Stimulated activated CD8-positive, alpha-beta memory T cell treated with anti-CD3 and anti-CD28 coated beads, Interleukin-4, amount 100 ng/mL, for 1 hour (primary cell): ENCODE measurements at places on chromosomes 2 and 18.

- no peak for DNase-seq
Measured at GRCh38 chr2:222134654-222135053, 164.1 kb downstream of the PAX3 start.

GRCh38 chr2:136334967-136335366 lies 217.0 kb upstream of the CXCR4 start:
- DNase-seq, result no peak

- DNase-seq, result no peak
Measured at GRCh38 chr2:55111230-55111569, 60.9 kb upstream of the RTN4 start.

GRCh38 chr18:2906704-2907549 lies 60.1 kb downstream of the EMILIN2 start:
- no peak for DNase-seq

DNA sequence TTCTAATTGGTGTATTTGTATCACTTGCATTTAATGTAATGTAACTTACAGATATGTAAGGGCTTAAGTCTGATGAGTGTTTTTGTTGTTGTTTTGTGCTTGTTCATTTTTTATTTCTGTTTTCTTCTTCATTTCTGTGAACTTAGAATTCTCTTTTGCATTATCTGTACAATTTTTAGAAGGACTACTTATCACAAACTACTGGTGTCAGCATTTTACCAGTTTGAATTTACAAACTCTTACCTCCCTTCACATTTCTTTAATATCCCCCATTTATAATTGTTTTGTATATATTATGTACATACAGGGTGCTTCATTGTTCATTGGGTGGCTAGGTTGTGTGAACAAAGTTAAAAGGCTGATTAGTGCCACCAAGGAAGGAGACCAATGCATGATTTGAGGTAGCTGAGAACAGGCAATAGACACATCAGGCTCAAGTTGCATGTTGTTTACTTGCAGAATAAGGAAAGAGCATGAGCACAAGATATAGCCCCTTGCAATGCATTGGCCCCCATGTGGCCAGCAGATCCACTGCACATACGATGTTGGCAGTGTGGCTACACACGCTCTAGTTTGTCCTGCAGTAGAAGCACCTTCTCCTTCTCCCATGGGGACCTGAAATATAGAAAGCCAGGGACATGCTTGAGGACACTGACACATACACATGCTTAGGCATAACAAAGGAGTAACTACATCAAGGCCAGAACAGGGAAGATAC lies 198.2 kb downstream of the CD8B2 start:
- DNase-seq, result no peak

DNA sequence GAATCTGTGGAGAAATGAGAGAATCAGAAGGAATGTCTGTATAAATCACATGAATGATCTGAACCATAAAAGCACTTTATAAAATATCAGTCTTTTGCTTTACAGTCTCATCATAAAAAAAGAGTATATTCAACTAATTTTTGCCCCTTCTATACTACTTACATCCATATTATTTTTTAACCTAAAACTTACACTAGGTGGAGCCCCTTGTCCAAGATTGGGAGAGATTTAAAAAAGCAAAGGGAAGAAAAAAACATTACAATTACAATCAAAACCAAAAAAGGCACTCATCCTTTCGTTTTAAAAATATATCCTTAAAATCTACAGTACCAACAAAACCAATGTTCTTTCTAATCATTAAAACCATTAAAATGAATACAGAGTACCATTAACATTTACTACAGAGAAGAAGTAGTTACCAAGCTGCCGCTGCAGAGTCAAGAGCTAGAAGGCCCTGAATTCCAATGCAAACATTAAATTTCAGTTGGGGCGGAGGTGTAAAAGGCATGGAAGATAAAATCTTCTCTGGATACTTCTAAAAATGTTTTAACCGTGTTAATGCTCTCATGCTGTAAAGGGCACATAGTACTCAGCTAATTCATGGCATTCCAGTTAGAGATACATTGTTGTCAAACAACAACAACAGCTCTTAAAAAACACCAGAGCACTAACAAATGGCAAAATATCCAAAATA lies 56.7 kb upstream of the EPB41L3 start:
- DNase-seq, result no peak

DNA sequence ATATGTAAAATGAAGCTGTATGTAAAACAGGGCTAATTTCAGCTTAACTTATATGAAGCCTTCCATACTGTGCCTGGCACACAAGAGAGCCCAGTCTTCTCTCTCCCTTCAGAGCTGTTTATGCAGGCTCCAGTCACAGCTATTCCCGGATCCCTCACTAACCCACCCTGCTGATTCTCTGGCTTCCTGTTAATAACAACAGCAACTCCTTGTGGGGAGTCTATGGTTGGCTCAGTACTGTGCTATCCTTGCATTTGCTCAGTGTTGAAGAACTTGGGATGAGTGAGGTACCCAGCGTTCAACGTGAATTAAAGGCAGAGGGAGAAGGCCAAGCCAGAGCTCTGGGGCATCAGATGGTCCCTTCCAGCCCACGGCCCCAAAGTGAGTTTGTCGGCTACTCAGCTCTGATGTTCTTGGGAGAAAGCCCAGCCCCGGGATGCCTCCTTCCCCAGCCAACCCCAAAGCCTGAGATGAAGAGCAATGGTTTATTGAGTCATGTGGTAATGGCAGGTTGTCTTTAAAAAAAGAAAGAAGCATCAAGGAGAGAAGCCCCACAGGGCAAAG lies 43.2 kb downstream of the PSD4 start:
- DNase-seq, result no peak

DNA sequence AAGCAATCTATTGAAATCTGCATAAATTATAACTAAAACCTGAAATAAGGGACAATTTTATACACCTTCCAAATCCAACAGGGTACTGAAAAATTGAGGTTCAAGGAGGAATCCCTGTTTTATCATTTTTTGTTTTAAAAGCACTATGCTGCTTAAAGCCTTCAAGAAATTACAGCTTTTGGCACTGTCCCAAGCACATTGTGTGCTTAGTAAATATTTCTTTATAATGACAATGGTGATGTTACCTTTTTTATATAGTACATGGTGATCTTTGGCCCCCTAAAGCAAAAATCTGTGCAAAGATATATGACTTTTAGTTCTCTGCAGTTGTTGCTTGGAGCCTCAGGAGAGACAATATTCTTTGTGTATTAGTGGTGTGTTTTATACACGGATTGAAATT lies 71.6 kb upstream of the EFEMP1 start:
- no peak for DNase-seq

- no peak for DNase-seq
Measured at GRCh38 chr2:232549655-232550353, 553 bp downstream of the TIGD1 start.

GRCh38 chr2:152483276-152484063 lies 148.5 kb downstream of the FMNL2 start:
- no peak for DNase-seq

DNA sequence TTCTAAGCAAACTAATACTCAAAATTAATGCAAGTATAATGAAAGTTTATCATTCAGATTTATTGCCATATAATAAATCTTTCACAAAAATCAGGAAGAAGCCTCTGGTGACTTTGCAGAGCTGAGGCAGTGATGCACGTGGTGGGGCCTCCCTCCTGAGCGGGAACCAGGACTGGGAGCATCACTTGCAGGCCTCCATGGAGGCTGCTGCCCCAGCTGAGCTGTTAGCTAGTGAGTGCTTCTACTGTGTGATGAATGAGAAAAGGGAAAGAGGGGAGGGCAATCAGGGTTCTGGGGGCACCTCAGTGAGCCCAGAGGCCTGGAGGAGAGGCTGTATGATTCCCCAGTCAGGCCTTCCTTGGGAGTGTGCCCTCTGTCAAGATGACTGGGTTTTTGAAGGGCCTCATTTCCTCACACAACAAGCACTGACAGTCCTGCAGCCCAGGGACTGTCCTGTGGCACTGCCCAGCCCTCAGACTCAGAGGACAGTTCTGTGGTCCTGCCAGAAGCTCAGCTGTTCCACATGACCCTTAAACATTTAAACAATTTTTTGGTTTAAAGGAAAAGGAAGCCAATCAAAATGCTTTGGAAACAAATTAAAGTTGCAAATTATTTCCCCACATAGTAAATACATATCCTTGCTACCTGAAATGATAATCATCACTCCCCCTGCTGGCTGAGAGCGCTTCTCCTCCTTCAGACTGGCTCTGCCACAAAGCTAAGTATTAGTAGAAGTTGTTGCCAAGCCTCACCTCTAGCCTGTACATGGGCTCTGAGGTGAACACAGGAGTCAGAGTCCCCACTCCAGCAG lies 90.9 kb upstream of the SMAD7 start:
- DNase-seq, result no peak

GRCh38 chr2:169107645-169108044 lies 38.3 kb downstream of the DHRS9 start:
- no peak for DNase-seq

DNA sequence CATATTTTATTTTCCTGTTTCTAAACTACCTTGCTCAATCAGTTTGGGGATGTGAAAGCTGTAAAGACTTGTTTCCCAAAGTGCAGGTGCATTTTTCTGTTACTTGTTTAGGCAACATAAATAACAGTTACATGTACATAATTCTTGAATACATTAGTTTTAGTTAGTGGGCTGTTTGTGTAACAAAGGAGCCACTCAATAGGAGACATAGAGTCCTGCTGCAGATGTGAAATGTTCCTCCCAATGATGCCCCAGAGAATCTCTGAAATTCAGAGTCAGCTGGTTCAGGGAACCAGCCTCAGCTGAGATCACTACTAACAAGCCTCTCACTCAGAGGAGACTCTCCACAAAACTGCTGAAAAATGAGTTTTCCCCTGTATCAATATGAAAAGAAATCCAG lies 91.5 kb upstream of the TWSG1 start:
- no peak for DNase-seq

DNA sequence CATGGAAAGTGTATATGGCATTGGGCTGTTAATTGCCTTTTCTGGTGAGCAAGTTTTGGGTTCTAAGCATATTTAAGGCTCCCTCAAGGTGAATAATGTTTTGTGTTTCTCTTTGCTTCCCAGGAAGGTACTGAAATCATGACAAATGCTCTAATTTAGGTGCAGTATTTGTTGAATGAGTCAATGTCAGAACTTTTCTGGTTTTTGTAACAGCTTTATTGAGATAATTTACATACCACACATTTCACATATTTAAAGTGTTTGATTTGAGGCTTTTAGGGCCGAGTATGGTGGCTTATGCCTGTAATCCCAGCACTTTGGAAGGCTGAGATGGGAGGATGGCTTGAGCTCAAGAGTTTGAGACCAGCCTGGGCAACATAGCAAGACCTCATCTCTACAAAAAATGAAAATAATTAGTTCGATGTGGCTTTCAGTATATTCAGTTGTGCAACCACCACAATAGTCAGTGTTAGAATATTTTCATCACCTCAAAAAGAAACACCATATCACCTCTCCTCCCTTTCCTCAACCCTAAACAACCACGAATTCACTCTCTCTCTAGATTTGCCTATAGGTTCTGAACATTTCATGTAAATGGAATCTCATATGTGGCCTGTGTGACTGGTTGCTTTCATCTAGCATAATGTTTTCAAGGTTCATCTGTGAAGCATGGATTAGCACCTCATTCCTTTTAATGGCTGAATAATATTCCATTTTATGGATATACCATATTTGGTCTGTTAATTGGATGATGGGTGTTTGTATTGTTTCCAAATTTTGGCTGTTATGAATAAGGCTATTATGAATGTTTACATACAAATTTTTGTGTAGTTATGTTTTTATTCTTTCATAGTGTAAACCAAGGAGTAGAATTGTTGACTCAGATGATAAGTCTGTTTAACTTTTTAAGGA lies 54.9 kb downstream of the MGAT5 start:
- no peak for DNase-seq

DNA sequence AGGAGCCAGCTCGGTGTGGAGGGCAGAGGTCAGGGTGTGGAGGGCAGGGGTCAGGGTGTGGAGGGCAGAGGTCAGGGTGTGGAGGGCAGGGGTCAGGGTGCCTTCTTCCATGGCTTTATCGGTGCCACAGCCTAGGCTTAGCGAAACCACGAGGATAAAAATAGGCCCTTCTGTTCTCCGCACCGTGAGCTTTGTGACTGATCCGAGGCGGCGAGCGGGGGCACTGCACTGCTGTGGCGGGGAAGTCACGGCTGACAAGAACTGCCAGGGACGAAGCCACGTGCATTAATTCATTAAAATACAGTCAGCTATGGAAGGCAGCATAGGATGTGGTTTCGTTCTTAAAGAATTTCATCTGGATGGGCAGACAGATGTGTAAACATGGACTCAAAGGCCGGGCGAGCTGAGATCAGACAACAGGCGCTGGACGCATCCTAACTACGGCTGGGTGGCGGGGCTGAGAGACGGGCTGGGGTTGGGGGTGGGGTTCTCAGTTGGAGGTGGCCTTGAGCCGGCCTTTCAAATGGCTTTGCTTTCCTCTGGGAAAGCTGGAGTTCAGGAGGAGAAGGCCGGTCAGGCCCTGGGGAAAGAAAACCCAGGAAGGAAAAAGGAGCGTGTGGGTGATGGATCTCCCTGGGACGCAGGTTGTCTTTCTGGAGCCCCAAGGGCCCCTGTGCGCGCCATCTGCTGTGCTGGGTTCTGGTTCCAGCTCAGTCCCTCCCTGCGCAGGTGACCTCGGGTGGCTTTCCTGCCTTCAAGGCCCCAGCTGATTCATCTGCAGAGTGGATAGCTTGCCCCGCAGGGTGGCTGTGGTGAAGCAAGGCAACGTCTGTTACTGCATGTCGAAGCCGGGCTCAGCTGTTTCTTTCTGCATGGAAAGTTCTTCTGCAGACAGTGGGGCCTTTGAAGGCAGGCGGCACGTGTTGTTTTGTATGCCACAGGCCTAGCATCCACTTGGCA lies 958 bp upstream of the ALLC start:
- DNase-seq, result no peak

- no peak for DNase-seq
Measured at GRCh38 chr2:189082376-189082975, 97.1 kb downstream of the COL5A2 start.

GRCh38 chr2:211823886-211824479 lies 714.6 kb downstream of the ERBB4 start:
- no peak for DNase-seq

DNA sequence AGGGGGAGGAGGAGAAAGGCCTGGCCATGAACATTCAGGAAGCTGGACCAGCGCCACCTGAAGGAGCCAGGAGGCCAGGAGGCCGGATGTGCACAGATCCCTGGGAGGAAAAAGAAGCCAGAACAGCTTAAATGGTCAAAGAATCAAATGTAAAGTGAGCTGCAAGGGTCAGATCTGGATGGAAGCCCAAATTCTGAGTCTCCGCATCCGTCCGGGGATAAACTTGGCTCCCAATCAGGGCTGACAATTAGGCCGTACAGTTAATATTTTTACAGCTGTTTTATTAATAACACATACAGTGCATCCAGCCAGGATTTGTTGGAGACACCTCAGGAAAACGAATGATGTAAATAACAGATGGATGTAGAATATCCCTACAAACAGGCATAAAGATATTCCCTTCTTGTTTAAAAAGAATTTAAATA lies 495.1 kb upstream of the TCF4 start:
- no peak for DNase-seq

DNA sequence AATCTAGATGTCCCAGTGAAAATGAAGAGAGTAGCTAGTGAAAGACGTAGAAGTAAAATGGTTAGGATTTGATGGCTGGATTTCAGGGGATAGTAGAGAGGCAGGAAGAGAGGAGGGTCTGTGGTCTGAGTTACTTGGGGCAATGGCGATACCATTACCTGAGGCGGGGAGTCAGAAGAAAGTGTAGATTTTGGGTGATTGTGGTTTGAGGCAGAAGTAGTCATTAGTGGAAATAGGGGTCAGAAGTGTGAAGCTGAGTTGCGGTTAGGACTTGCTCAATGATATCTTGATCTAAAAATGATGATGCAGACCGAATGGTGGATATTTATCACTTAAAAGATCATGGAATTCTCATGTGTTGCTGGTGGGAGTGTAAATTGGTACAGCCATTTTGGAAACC lies 41.0 kb downstream of the CEP192 start:
- no peak for DNase-seq
